ENCODE measurements at places on chromosomes 5 and 9. TPM values are rescaled to one million over a fixed set of nuclear protein-coding genes. Genes with fewer than 3 reads are reported as not detected.

Gene ATOSB
- total RNA-seq: 10.6 TPM

Gene LCN1
- not detected for total RNA-seq

Gene PCDHB6
- not detected for total RNA-seq

Gene PCDHA9
- not detected for total RNA-seq

Gene ZBTB6
- total RNA-seq: 14.8 TPM

Data from activated T-helper 17 cell treated with anti-CD3 and anti-CD28 coated beads, Interleukin-2, amount 50 U/mL, for 72 hours (primary cell).